ENCODE measurements at places on chromosomes 16 and 17. TPM values are rescaled to one million over a fixed set of nuclear protein-coding genes. Genes with fewer than 3 reads are reported as not detected.
A peak's percentile ranks its signal among the peaks of the same experiment; 100 is the strongest.

Gene HLF
- 22.6 TPM for total RNA-seq

Gene PRR11
- 1.5 TPM for total RNA-seq

Gene RHOT1
- 56.9 TPM for total RNA-seq

GRCh38 chr16:316741-317464 lies 33.9 kb downstream of the PDIA2 start:
- peaks cover 37% of the 10 kb centered on the region for H3K36me3 ChIP-seq
- H3K4me3 ChIP-seq = no peak overlapping the region
- no peak overlapping the region for H3K27ac ChIP-seq
- no peak for DNase-seq

GRCh38 chr17:8894202-8894671 lies 26.8 kb upstream of the PIK3R6 start:
- H3K27me3 ChIP-seq = no peaks in the 10 kb centered on the region
- no peaks in the 10 kb centered on the region for H3K36me3 ChIP-seq
- peak overlapping the region; percentile 29 for H3K4me3 ChIP-seq
- no peak for DNase-seq

- H3K27me3 ChIP-seq = no peaks in the 10 kb centered on the region
- no peaks in the 10 kb centered on the region for H3K36me3 ChIP-seq
- H3K27ac ChIP-seq = no peak overlapping the region
- H3K4me1 ChIP-seq = peaks cover 40% of the 10 kb centered on the region
- DNase-seq = peak; percentile 30
- no peak overlapping the region for H3K4me3 ChIP-seq
These were observed 121.7 kb upstream of the SDK2 start for GRCh38 chr17:73765824-73766563.
